NCI-H1694 treated with DMSO at 0.1 percent for 48 hours (cell line): ENCODE measurements at places on chromosomes 6 and 20.
A peak's percentile ranks its signal among the peaks of the same experiment; 100 is the strongest.

DNA sequence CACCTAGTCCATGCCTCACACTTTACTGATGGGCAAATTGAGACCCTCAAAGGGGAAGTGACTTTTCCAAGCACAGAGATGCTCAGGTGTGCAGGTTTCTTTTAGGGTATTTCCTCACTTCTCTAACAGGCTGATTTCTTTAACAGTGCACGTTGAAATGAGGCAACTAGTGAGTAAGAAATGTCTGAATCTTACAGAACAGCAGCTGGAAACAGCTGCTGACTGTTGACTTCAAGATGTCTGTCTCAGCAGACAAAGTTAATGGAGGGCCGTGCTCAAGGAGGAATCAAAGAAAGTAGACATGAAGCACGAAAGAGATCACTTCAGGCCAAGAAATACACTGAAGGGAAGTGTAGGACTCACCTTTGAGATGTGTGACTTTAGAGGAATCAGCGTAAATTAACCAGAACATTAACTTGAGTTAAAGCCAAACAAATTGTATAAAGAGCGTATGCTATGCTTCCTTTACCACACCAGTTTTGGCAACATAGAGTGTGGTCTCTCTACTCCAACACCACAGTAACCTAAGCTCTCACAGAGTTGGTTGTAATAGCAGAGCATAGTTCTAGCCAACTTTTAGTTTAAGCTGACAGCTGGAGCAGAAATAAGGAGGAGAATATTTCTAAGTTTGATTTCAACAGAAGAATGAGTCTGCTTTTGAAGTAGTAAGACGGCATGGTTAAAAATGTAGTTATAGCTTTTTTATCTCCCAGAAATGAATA is 60.9 kb downstream of the SAMD3 start:
- no peak for DNase-seq

DNA sequence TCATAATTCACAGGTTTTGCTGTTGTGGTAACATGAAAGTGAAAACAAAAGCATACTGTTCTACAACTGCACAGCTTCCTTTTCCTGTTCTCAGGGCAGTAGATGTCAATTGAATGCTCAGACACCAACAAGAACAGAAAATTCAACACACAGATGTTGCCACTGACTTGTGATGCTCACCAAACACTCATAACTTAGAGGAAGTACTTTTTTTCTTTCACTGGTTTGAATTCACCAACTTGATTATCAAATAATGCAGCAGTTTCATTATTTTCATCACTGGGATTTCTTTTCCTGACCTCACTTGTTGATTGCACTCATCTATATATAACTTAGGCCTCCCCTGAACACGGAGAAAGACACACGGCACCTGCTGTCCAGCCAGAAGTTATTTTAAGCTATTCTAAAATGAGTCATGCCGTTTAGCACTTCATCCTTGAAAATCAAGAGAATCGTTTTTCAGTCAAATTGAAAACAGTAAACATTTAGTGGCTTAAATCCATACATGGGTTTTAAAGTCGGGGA is 949 bp downstream of the TXLNB start:
- no peak for DNase-seq

DNA sequence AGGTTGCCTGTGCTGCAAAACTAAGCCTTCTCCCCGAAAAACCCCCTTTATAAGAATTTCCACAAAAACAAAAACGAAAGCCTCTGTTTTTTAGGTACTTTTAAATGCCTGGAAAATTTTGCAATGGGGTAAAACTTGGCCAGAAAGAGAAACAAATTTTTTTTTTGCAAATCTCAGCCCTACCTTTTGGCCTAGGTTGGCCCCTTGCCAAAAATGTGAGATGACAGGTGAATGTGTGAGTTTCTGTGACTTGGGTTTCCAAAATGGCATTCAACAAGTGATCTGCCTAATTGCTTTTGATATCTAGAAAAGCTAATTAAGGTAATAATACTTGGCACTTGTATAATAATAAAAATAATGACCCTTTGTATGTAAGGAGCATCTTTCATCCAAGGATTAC is 48.4 kb downstream of the MAFB start:
- DNase-seq: no peak

DNA sequence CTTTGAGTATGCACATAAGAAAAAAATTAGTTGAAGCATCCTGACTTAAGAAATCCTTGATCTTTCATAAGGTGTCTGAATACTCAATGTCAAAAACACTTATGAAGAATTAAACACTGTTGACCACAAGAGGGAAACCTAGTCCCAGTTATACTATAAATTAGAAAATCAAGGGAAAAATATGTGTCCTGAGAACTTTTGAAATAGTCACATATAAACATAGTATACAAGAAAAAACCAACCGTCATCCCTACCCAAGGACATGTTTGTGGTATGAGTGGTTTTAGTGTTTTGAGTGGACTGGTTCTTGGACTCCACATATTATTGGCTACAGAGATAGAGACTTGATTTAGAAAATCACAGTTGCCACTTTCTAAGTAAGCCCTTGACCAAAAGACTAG is 7.6 kb upstream of the HLA-DRA start:
- peak; percentile 0 for DNase-seq

GRCh38 chr6:114419175-114419574 is 76.4 kb upstream of the HS3ST5 start:
- DNase-seq: no peak

DNA sequence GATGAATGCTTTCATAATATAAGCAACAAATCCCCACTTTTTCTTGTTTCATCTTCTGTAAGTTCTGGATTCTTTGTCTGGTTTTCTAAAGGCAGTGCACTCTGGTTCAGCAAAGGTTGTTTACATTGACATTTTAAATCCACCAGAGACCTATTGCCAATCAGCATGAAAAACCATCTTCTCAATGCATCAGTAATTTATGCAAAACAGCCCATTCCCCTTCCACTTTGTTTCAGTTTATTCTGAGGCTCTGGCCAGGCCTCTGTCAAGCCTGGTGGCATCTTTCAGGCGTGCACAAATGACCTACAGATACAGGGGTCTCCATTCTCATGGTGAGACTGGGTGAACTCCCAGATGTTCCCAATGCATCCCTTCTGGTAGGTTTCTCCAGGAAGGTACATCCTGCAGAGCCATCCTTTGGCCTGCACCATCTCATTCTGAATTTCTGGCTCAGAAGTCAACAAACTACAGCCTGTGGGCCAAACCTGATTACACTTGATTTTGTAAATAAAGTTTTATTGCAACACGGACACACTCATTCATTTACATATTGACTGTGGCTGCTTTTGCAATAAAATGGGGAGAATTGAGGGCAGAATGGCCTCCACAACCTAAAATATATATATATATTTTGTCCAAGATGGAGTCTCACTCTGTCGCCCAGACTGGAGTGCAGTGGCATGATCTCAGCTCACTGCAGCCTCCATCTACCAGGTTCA is 405.4 kb downstream of the PREX1 start:
- no peak for DNase-seq

DNA sequence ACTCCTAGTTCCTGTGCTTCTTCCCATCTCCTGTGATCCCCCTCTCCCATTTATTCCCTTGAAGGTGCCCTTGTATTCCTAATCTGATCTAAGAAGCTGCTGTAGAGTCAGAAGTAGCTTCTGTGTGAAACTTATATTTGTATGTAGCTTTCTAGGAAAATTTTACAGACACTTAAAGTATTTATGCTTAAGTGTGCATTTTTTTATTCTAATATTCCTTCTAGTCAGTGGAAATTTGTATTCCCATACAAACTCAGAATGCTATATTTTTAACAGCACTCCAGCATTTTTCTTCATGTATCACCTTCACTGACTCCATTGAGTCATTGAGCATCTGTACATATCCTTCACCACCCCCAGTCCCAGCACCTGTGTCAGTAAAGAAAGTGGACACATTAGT is 12.7 kb downstream of the ZKSCAN8 start:
- no peak for DNase-seq

DNA sequence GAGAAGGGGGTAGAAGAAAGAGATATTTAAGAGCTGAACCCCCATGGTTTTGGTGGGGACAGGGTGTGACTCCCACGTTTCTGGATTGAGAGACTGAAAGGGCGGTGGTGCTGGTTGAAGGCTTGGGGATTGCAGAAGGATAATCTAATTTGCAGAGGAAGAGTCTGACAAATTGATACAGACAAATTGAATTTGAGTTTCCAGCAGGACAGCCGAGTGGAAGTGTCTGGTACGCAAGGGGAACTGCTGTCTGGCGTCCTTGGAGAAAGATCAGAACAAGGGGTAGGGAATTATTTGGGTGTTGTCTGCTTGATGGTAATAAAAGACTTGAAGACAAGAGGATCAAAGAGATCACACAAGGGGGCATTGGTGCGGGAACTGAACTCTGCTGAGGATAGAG is 40.5 kb upstream of the MDGA1 start:
- no peak for DNase-seq

- DNase-seq: no peak
These were observed 630 bp downstream of the PPP1R3G start for GRCh38 chr6:5085648-5086293.

GRCh38 chr6:80862756-80863155 is 756.3 kb downstream of the BCKDHB start:
- no peak for DNase-seq
